ENCODE measurements at places on chromosomes 12 and 14.

DNA sequence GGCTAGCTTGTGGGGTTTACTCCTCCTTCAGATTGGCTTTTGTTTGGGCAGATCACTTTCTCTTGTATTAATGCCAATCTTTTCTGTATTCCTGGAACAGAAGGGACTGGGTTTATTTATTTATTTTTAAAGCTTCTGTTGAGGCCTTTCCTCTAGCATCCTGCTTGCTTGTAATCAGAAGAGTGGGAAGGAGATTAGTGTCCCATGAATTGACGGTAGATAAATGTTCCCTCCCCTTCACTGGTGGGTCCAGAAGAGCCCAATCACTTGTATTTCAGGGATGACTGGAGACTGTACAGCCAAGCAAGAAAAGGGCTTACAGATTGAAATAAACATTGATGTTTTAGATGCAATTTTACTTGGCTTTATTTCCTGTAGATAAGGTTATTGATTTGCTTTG is 71.0 kb downstream of the LIN52 start:
- no peak for DNase-seq

GRCh38 chr12:11758510-11759493 is 109.3 kb downstream of the ETV6 start:
- no peak for DNase-seq

- DNase-seq, result no peak
Observed at GRCh38 chr12:61018571-61018970, 1241.6 kb upstream of the USP15 start.

GRCh38 chr14:31439561-31439960 is 17.7 kb downstream of the DTD2 start:
- DNase-seq, result no peak

- no peak for DNase-seq
Observed at GRCh38 chr12:79183003-79183402, 318.4 kb downstream of the SYT1 start.

DNA sequence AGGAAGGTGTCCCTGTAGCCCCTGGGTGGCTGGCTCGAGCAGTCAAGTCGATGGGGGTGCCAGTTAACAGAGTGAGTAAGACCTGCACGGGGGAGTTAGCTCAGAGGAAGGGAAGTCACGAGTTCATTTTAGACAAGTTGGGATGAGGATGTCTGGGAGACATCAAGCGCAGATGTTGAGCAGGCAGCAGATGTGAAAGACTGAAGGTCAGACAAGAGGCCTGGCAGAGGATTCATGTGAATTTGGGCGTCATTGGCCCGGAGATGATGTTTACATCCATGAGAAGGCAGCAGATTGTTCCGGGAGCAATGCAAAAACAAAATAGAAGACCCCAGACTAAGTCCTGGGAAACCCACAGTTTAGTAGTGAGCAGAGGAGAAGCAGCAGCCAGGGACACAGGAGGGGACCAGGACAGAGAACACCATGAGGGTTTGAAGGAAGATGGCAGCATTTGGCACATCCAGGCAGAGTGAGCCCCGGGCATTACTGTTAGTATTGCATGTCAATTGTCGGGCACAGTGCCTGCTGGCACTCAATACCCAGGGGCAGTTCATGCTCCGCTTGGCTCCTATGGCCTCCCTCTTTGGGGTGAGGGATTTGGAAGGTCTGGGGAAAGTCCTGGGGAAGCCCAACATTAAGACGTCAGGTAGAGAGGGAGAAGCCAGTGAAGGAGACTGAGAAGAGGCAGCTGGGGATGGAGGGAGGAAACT is 15.1 kb downstream of the LTBP2 start:
- no peak for DNase-seq

- DNase-seq, result no peak
Observed at GRCh38 chr12:8127138-8127537, 3.7 kb downstream of the CLEC4A start.

DNA sequence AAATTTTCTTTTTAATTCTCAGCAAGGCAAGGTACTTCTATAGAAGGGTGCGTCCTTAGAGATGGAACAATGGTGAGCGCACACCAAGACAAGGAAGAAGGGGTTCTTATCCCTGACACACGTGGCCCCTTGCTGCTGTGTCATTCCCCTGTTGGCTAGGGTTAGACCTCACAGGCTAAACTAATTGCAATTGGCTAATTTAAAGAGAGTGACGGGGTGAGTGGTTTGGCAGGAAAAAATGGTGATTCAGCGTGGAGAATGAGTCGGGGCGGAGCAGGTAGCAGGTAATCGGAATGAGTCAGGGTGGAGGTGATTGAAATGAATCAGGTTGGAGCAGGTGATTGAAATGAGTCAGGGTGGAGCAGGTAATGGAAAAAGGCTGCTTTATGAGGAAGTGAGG is 36.3 kb upstream of the HECTD1 start:
- no peak for DNase-seq

DNA sequence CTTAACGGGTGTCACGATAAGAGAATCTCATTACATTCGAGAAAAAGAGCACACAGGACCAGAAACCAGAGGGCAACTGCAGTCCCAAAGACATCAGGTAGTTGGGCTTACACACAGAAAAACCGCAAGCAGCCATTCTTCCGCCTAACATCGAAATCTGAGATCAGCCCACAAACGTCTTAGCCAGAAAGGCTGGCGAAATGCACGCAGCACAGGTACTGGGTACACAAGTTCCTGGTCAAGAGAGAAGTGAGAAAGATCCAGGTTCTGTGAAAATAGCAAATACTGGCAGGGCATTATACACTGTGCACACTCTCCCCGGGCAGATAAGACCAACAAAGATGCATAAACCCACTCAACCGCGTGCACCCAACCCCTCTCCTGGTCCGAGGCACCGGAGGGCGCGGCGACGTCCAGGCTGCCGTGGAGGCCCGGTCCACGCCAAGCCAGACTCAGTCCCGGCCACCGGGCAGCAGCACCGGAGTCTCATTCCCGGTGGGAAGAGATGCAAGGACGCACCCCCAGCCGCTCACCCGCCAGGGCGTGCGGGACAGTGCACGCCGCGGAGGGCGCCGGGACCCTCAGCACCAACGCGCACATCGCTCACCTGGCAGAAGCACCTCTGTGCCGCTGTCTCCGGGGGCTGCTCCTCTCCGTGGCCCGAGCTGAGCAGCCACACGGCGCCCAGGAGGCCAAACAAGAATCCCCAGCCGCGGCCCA is 437 bp downstream of the ERO1A start:
- peak; percentile 59 for DNase-seq

DNA sequence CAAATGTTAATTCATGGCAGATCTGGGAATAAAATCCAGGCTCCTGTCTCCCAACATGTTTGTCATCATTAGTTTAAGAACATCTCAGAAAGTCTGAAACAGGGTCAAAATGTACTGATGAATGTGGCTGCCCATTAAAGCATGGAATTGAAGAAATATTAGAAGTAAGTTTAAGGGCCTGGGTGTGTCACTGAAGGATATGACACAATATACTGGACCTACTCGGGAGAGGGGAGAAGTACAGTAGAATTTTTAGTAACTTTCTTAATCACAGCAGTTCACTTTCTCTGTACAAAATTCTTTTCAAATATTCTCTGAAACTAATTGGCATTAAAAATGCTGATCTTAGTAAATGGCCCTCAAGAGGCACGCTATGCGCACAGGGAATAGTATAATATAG is 185.5 kb downstream of the ETV6 start:
- DNase-seq, result no peak

GRCh38 chr12:101967506-101967905 is 90.1 kb downstream of the DRAM1 start:
- no peak for DNase-seq

DNA sequence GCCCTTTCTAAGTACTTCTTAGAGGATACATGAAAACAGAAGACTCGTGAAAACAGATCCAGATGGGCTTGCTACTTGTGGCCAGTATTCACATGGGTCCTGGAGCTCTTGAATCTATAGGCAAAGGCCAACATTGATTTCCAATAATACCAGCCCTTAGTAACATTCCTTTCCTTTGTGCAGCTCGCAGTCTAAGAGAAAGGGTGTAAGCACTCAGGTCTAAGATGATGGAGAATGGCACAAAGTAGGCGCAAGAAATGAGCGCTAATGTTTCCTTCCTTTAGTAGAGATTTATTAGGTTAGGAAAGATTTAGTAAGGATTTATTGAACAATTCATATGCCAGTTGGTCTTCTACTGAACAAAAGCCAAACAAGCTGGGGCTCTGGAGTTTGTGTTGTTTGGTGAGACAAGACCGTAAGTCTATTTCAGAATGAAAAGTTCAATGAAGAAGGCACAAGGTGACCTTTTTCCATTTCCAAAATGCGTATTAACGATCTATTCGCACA is 525 bp downstream of the RNU6-8 start:
- DNase-seq, result no peak

- peak; percentile 73 for DNase-seq
Observed at GRCh38 chr12:57740656-57741412, 2.3 kb upstream of the AGAP2 start.

GRCh38 chr12:93514853-93515252 is 47.5 kb downstream of the MRPL42 start:
- DNase-seq, result no peak

DNA sequence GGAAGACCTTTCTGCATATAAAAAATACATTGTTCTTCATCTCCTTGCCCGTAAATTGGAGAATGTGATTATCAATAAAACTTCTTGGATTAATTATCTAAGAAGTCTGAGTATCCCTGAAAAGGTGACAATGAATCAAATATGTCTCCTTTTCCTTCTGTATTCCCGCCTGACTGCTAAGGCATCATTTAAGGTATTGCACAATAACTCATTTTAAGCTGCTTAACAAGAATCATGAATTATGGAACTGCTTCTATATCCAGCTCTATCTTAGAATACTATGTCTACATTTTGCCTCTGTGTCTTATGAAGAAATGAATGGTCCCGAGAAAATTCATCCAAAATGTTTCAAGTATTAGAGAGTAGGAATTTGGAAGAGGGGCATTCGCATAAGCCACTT is 294.4 kb downstream of the SOX5 start:
- no peak for DNase-seq

DNA sequence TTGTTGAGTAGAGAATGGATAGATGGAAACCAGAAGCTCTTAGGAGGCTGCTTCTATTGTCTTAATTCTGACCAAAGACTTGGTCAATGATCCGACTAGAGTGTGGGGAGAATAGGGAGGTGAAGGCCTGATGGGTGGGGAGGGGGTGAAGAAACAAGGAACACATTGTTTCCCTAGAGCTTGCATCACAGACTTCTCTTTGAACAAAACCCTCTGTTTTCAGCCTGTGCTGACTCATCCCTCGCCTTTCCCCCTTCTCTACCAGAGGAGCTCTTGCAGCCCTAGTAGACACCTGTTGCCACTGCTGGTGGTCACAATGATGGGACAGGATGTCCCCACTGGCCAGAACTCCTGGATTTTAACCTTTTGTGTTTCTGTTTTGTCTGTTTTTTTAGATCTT is 46.8 kb upstream of the CISTR start:
- DNase-seq, result no peak

- no peak for DNase-seq
Observed at GRCh38 chr14:60093606-60094005, 1.9 kb downstream of the PCNX4 start.

DNA sequence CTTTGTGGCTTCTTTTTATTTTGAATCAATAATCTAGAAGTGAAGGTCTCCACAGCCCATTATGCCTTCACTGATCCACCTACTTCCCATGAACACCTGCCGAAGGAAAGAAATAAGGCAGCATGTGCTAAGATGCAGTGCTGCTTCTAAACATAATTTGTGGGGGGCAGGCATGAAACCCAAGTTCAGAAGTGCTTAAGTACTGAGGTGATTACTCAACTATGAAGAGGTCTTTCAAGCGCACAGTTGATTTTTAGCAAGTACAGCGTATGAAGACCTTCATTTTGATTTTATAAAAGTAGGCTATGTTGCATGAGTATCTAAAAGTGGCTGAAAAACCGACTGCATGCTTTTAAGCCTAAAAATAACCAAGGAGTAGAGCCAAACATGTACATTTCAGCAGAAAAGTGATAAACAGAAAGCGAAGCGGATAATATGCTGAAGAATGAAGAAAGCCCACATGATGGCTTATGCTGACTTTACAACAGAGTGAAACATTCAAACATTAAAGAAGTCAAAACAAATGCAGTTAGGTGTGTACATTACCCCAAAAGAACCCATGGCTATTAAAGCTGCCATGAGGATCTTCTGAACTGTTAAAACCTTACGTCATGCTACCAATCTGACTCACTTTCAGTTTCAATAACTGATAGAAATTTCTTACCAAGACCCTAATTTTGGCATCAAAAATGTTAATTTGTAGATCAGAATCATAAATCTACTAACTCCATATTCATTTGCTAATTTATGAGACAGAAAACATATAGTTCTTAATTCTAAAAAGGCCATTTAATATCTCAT is 29.3 kb downstream of the KICS2 start:
- no peak for DNase-seq

- no peak for DNase-seq
Observed at GRCh38 chr14:60505448-60505847, 3.5 kb upstream of the SIX6 start.

- DNase-seq, result no peak
Observed at GRCh38 chr14:61152851-61153364, 128.2 kb downstream of the TMEM30B start.

GRCh38 chr12:106684497-106684896 is 90.0 kb upstream of the RIC8B start:
- DNase-seq, result no peak

- DNase-seq, result no peak
Observed at GRCh38 chr12:66191547-66192126, 2.6 kb downstream of the IRAK3 start.

- DNase-seq, result peak; percentile 67
Observed at GRCh38 chr12:116194935-116195431, 82.5 kb downstream of the MED13L start.

- no peak for DNase-seq
Observed at GRCh38 chr14:50666772-50667683, 1.1 kb downstream of the SAV1 start.

GRCh38 chr12:33724867-33725266 is 285.2 kb upstream of the SYT10 start:
- no peak for DNase-seq

DNA sequence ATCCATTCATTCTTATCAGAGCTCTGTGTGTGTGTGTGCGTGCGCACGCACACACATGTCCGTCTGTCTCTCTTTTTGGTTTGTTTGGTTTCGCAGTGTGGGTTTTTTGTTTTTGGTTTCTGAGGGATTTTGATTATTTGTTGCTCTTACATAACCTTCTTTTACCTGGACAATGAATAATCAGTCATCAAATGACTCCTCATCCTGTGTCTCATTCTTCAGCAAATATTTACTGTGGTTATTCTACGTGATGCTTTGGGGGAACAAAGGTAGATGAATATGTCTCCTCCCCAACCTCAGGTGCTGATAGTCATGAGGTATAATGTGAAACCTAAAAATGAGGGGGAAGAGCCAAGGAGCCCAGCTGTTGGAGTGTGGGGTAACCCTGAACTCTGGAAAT is 92.4 kb downstream of the SAMD4A start:
- DNase-seq, result no peak

DNA sequence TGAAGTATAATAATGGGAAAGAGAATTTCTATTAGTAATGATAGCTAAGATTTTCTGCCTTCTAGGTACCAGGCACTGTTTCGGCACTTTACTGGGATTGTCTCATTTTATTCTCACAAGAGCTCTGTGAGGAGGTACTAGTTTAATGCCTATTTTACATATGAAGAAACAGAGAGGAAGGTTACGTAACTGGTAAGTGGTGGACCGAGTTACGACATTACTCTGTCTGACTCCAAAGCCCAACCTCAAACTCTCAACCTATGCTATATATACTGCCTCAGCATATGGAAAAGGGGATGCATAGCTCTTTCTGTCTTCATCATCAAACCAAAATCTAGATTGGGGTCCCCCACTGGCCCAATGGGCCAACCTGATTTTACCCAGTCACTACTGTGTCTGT is 133.5 kb downstream of the KTN1 start:
- no peak for DNase-seq

GRCh38 chr14:62301911-62302310 is 539.7 kb downstream of the SNAPC1 start:
- DNase-seq, result no peak

Measured in stimulated activated CD4-positive, alpha-beta T cell treated with anti-CD3 and anti-CD28 coated beads, Interleukin-2, amount 100 ng/mL, for 24 hours (primary cell).